ENCODE measurements at places on chromosomes 2 and 18.

DNA sequence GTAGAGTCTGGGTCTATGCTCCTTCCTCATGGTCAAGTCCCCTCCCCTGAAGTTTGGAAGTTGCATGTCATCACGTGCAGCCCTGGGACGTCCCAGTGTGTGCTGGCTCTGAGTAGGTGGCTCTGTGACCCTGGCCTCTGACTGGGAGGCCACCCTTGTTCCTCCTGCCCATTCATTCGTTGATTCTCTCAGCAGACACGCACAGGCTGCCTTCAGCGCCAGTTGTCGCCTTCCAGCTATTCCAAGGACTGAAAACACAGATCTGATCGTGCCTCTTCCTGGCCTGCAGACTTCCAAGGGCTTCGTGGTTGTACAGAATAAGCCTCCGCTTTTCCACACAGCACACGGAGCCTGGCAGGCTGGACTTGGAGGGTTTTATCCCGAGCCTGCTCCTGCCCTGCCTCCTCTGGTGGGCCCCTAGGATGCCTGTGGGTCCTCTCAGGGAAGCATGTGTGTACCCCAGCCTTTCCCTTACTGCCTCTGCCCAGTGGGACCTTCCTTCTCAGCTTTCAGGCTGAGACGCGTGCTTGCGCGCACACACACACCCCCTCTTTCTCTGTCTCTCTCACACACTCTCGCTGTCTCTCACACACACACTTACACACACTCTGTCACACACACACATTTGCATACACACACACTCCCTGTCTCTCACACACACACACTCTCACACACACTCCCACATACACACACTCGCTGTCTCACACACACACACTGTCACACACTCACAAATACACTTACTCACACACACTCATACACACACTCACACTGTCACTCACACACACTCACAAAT lies 17.7 kb downstream of the SH3BP4 start:
- no peak for DNase-seq

DNA sequence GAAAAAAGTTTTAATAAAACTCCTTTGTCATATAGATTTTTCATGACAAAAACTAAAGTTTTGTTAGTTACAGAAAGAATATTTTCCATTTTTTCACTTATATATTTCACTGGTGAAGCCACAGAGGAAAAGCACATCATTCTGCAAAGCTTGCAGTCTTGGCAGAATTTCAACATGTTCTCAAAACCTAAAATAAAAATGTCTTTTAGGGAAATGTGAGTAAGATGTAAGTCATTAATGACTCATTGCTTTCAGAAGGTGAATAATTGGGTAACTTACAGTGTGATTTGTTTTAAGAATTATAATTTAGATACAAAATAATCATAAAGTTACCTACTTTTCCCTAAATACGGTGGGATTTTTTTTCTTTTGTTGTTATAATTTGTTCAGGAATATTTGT lies 43.4 kb upstream of the TNFRSF11A start:
- peak; percentile 56 for DNase-seq

- no peak for DNase-seq
These were observed 1.4 kb upstream of the CD226 start for GRCh38 chr18:69948919-69949537.

DNA sequence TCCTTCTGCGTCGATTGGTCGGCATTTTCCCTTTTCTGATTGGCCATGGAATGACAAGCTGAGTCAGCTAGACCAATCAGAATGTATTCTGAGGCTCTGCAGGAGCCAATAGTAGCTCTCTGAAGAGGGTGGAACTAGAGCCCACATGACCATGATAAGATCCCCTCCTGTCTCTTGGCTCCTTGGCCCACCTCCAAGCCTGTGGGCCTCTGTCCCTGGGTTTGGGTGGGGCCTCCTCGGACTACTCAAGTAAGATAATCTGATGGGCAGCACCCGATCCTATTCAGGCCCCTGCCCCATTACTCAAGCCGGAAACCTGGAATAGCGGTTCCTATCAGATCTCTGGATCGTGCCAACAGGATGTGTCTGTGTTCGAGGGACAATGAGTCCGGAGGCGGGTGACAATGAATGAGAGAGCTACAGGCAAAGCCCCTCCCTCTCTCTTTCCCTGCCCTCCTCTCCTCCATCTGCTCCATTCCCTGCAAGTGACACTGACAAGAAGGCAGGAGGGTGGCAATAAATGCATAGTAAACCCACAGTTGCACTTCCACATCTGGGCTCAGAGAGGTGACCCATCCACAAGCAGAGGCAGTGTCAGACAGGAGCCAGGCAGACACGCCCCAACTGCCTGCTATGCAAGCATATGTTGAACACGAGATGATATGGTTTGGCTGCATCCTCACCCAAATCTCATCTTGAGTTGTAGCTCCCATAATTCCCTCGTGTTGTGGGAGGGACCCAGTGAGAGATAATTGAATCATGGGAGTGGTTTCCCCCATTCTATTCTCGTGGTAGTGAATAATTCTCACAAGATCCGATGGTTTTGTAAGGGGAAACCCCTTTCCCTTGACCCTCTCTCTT lies 114.7 kb downstream of the TNS1 start:
- no peak for DNase-seq

DNA sequence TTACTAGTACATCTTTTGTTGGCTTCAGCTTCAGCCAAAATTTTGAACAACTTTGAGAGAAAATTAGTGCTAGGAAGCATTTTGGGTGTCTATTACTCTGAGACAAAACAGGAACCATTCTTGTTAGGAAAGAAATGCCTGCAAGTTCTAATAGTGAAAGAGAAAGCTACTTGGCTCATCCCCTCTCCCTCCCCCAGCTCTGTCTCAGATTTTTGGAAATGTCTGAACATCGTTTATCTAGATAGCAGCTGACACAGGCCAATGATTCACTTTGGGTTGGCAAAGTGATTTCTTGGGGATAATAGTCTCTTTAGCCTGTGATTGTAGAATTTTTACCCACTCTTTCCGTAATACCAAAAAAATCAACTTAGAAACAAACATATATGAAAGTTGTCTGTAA lies 42.3 kb upstream of the PTPRM start:
- DNase-seq, result no peak

DNA sequence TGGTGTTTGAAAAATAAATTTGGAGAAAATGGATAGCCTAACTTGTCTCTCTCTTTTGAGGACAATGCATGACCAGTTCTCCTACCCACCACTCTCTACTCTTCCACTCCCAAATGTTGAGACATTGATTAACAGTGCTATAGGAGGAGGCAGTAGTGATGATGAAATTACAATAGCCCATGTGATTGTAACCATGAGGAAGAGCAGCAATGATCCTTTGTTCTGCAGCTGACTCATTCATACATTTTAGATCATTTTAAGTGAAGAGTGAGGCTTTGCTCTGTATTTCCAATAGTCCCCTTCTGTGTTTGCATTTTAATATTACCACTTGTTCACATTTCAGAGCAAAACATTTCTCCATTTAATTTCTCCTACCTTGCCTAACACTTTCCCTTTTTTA lies 592.3 kb downstream of the THSD7B start:
- no peak for DNase-seq

DNA sequence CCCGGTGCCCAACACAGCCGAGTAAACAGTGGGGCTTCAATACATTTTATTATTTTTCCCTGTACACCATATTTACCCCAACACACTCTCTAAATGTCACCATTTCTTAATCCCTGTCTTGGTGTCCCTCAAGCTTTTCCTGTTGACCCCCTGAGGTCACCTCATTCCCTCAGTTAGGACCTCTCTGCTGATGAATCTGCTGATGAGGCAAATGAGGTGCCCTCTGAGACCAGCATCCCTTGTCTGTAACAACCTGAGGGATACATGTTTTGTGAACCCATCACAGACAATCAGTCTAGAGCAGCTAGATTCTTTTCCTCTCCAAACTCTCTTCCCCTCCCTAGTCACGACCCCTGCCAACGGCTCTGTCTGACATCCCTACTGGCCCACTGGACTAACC lies 127.6 kb downstream of the FSHR start:
- no peak for DNase-seq

- DNase-seq, result no peak
These were observed 111.5 kb downstream of the CAPN13 start for GRCh38 chr2:30695749-30696148.

DNA sequence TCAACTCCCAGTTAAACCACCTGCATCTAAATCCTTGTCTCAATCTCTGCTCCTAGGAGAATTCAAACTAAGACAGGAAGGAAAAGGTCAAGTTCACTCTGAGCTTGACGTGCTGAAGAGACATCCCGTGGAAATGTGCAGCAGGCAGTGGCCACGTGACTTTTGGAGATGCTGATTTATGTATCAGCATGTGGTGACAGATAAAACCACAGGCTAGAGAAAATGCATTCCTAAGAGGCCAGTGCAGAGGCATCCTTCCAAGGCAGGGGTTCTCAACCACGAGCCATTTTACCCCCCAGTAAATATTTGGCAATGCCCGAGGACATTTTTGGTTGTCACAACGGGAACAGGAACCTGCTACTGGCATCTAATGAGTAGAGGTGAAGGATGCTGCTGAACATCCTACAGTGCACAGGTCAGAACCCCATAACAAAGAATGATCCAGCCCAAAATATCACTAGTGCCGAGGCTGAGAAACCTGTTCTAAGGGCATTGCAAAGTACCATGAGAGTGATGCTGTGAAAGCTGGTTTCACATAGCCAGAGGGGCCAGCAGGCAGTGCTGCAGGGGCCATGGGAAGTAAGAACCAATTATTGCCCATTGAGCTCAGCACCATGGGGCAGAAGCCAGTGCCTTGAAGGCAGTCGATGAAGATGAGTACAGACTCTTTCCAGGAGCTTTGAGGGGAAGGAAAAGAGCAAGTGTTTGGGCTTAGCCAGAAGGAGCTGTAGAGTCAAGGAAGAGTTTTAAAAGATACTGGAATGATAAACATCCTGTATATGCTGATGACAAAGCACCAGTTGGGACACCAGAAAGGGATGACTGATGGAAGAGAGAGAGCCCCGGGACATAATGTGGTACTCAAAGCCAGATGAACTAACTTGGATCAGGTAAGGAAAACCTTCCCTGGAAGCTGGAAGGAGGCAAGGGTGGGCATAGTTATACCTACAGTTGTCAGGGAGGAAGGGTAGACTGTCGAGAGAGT lies 174.6 kb downstream of the HAUS1 start:
- DNase-seq, result peak; percentile 41

All from HS-27A (cell line).